ENCODE measurements at places on chromosomes 11 and 22.

DNA sequence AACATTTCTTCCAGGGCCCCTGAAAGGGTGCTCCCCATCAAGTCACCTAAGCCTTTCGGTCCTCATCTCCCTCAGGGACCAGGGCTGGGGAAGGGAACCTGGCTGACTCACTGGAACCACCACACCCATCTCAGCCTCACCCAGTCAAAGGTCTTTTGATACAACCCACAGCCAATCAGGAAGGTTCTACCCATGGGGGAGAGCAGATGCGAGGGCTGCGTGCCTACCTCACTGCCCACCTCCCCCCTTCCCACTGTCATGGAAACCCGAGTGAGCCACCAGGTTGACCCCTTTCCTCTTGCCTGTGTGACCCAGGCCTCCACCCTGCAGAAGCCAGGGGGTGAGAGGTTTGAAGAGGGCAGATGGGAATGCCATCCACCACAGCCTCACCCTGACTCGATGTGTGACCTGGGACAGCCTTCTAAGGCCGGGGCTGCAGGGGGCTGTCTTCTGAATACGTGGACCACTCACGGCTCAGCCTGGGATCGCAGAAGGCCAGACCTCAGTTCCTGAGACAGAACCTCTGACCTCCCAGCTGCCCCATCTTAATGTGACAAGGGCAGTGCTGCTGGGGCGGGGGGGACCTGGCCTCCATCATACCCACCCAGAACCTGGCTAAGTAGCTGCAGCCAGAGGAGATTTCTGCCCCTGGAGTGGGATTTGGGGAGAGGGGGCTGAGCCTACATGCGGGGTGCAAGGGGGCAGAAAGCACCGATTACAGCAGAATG lies 2.7 kb downstream of the MDK start:
- DNase-seq = no peak

DNA sequence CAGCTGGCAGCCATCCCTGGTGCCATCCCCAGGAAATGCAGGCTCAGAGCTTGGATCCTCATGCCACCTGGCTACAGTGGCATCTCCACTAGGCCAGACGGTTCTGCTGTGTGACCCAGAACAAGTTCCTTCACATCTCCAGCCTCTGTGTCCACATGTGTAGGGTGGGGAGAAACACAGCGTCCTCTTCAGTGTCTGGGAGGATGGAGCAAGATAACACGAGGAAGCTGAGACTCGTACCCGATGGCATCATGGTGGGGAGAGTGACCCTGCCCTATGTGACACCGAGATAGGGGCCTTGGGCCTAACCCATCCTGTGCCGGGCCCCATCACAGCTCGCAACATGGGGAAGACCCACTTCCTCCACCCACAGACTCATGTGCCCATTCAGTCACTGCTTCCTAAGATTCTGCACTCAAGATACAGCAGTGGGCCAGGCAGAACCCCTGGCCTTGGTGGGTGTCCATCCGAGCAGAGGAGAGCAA lies 78.5 kb downstream of the MORC2 start:
- DNase-seq = no peak

DNA sequence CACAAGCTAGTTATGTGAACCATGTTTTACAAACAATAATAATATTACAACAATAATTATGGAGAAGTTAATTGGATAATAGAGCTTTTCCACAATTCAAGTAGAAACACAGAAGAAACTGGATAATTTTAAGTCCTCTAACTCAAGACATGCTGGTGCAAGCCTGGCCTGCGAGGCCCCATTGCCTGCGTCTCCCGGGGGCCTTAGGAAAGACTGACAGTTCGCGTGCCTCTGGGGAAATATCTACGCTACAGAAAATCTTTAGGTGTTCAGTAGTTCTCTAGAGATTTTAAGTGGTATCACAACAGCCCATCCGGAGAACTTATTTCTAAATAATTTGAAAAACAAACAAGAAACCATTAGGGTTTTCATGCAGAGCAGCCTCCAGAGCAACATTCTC lies 23.2 kb downstream of the GAL start:
- no peak for DNase-seq

DNA sequence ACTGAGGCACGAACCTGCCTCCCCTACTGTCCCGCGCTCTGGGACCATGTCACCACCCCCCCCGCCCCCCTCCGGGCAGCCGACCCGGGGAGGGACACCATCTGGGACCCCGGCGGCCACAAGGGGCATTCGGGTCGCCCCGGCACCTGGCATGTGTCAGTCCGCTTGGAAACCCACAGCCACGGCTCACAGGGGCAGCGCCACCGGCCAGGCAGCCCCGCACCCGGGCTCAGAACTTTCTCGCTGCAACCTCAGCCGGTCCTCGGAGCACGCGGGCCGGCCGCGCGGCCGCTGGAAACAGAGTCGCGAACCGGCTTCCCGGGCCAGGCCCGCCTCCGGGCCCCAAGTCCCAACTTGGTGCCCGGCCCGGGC lies 159.9 kb upstream of the GRK3 start:
- no peak for DNase-seq

DNA sequence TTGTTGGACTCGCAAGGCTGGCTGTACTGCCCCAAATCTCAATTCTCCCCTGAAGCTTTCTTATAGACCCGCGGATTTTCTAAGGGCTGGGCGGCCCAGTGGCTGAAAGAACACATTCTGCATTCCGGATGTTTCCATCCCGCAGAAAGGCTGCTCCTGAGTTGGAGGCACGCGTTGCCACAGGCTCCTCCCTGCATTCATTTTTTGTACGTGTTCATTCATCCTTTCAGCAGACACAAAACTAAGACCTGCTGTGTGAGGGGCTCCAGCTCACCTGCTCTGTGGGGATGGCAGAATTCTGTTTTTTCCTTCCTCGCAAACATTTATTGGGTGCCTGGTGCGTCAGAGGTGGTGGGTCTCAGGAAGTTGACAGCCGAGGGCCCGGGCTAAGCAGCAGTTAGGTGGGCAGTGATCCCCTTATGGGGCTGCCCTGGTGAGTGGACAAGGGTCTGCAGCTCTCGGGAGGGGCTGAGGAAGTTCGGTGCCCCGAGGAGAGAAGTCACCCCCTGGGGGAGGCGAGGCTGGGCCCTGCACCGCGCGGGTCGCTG lies 23.7 kb downstream of the SHANK3 start:
- no peak for DNase-seq

DNA sequence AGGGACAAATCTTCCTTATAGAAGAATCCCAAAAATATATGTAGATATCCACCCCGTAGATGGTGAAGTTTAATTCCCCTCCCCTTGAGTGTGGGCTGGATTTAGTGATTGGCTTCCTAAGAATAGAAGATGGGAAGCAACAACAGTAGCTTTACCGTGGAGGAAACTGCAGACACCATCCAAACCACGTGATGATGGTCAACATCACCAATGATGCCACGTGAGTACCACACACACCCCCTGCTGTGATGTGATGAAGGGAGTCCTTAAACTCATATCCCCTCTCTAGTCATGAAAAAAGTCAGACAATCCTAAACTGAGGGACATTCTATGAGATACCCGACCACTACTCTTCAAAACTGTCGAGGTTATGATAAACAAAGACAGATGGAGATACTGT lies 76.4 kb upstream of the SLC22A12 start:
- no peak for DNase-seq

DNA sequence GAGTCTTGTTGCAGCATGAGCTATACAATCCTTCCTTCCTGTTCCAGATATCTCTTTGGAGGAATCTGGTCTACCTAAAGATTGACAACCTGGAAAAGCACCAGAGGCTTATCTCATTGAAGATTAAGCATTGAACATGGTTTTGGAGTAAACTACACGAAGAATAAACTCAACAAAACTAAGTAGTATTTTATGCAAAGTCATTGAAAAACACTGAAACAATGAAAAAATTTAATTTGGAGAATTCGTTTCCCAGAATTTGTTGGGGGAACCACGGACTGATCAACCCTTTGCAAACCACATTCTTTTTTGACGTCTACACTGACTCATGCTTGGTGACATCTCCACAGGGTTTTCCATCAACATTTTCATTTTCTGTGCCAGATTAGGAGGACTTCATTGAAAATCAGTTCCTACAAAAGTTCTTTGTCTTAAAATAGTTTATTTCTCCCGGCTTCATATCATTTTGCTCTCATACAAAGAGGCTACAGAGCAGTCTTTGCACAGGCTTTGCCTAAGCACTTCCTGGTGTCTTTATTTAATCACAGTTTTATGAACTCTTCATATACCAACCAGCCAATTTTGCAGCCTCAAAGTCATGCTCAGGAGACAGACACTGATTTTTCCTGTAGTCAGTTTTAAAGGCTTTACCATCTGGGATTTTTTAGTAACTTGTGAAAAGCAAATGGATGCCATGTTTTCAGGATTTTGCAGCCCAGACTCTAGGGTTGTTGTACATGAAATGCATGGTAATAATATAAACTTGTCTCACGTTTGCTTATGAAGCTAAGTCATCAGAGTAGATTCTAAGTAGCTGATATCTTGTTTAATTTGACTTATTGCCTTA lies 186.3 kb downstream of the C11orf91 start:
- DNase-seq = no peak

DNA sequence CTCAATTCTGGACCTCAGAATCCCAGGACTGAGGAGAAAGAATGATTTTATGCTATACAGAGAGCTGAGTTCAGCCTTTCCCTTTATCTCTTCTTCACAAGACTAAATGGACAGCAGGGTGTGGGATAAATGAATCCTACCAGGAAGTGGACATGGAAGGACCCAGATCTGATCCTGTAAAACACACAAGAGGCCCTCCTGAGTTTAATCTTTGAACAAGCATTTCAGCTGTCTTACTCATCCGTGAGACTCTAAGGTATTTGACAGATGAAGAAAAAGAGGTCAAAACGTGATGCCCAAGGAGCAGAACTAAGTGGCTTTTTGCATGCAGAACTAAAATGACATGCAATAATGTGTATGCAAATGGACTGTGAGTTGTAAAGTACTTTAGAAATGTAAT lies 511.3 kb downstream of the DLG2 start:
- no peak for DNase-seq

DNA sequence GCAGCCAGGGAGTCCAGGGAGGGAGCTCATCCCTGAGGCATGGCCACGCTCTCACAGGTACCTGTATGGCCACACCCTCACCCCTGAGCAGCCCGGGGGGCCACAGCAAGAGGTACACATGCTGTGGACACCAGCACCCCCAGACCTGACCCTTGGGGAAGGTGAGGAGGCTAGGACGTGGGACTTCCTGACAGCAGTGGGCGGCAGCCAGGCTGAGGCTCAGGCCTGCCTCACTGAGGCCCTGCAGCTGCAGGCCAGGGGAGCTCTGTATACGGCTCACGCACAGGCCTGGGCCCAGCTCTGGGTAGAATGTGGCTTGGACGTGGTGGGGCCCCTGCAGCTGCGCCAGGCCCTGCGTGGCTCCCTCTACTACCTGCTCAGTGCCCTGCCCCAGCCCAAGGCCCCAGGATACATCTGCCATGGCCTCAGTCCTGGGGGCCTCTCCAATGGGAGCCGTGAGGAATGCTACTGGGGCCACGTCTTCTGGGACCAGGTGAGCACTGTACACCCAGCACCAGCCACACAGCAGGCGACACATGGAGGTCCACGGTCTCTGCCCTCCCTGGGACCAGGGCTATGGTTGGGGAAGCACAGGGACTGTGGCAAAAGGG lies 1.8 kb downstream of the PGGHG start:
- DNase-seq = no peak

- peak; percentile 16 for DNase-seq
Measured at GRCh38 chr11:114774599-114775361, 96.5 kb downstream of the NXPE2 start.

GRCh38 chr22:37229805-37230672 lies 14.0 kb downstream of the RAC2 start:
- DNase-seq = peak; percentile 88

DNA sequence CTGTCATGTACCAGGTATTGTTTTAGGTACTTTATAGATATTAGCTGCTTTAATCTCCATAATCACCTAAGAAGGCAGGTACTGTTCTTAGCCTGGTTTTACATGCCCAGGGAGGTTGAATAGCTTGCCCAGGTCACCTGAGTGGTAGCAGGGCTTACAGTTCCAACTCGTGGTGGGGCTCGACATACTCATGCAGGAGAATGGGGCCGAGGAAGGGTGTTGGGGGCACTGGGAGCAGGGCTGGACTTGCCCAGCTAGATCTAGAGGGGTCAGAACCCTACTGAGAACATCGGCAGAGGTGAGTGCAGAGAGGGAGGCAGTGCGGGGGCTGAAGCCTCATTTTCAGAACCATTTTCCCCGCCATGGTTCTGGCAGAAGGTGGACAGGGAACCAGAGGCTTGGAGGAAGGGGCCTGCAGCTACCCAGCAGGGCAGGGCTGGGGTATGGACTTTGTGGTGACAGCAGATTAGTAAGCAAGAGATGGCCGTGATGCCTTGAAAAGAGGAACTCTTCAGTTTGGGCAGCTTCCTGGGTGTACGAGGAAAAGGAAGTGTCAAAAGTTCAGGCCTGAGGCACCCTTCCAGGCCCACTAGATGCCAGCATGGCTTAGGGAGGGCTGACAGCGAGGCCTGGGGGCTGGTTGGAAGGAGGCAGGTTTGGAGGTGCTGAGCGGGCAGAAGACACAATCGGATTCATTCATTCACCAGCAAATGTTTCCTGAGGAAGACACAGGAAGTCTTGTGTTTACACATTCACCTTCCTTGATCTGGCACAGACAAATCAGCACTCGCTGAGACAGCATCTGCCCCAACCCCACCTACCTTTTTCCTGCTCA lies 54.7 kb upstream of the LYVE1 start:
- DNase-seq = no peak

GRCh38 chr11:18650859-18651557 lies 16.9 kb upstream of the SPTY2D1 start:
- no peak for DNase-seq

DNA sequence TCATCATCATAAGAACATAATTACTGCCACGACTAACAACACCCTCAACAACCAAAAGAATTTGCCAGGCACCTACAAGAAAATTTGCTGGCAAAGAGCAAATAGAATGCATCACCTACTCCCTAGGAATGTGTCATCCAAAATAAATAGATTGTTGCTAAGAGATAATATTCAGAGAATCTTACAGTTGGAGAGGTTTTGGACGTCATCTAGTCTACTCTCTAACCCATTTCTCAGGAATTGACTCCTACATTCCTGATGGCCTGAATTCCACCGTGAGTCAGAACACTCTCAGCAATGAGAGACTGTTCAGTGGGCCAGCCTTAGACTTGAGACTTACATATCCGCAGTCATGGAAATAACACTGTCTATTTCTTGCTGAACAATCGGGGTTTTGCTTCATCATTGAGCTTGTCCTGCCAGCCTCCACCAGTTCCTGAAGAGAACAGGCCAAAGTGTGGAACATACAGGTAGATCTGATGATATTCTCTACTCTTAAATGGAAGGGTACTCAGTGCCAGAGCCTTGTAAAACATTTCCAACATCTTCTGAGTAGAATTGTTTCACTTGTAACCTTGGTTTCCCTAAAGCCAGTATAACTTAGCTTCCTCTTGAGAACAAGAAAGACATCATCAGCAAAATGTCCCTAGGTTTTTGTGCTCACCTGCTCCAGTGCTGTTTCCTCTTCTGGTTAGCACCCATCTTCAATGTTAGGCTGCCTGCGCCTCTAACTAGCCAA lies 8.3 kb downstream of the KIRREL3 start:
- DNase-seq = no peak

DNA sequence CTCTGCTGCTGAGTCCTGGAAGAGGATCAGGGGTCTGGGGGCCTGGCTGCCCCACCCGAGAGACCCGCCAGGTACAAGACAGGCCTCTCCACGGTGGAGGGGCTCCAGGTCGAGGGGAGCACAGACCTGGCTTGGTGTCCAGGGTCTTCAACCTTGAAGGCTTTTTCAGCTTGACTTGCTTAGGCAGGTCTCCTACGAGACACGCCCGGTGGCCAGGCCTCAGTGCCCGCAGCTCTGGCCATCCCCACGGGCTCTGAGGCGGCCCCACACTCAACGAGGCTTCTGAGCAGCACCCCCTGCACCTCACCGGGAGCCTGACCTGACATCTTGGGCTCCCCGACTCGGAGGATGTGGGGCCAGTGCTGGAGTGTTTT lies 6.6 kb upstream of the PLXNB2 start:
- no peak for DNase-seq

Data from stimulated activated CD4-positive, alpha-beta T cell treated with anti-CD3 and anti-CD28 coated beads, Interleukin-15, amount 100 ng/mL, for 48 hours (primary cell).